KBM-7 (cell line): ENCODE measurements at places on chromosomes 16 and 17.

GRCh38 chr16:81779536-81780320 is 637 bp downstream of the PLCG2 start:
- no peak for DNase-seq

GRCh38 chr17:33242375-33243124 is 50.5 kb downstream of the ASIC2 start:
- no peak for DNase-seq

DNA sequence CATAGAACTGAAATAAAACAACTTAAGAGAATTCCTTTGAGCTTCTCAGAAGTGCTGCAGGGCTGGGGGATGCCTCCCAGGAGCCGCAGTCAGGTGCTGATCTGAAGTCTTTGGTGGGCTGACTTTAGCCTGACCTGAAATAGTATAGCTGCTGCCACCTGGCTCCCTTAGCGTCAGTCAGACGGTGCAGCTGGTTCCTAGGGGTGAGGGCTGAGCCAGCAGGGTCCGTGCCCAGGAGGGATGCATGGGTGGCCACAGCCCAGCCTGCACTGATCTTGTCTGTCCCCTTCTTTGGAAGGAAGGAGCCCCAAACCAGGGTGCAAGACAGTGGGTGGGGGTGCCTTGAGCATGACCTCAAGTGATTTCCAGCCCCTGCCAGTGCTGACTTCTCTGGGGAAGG is 11.5 kb downstream of the MAPT start:
- no peak for DNase-seq

DNA sequence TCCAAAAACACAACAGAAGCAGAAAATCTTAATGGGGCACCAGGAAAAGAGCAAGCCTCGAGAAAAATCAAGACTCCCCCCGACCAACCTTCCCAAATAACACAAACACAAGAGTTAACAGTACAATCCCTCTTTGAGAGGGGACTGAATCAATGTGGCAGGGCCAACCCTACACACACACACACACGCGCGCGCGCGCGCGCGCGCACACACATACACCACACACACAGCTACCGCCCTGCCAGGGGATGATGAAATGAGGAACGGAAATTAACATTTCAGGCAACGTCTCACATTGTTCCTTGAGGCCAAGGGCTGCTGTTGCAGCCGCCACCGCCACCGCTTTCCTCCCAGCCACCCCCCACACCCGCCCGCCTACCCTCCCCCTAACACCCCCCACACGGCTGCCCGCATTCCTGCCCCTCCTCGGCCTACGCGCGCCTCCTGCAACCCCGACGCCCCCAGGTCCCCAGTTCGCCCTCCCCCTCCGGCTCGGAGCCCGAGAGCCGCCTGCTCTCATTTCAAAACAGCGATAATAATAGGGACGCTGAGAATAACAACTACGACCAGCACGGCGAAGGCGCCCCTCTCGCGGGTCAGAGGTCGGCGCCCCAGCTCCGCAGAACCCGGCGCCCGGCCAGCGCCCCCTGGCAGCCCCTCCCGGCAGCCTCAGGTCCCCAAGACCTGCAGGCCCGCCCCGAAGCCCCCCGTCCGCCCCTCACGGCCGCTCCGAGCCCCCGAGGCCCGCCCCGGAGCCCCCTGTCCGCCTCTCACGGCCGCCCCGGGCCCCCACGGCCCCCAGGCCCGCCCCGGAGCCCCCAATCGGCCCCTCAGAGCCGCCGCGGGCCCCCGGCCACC is 1.1 kb downstream of the ANKRD11 start:
- peak; percentile 96 for DNase-seq

GRCh38 chr16:25124503-25124902 is 13.0 kb downstream of the LCMT1 start:
- DNase-seq, result no peak
